ENCODE measurements at places on chromosomes 1 and 21.

GRCh38 chr1:243236604-243237252 lies 18.4 kb downstream of the CEP170 start:
- DNase-seq, result no peak

- DNase-seq, result peak; percentile 14
Measured at GRCh38 chr1:177065430-177065829, 99.1 kb downstream of the ASTN1 start.

DNA sequence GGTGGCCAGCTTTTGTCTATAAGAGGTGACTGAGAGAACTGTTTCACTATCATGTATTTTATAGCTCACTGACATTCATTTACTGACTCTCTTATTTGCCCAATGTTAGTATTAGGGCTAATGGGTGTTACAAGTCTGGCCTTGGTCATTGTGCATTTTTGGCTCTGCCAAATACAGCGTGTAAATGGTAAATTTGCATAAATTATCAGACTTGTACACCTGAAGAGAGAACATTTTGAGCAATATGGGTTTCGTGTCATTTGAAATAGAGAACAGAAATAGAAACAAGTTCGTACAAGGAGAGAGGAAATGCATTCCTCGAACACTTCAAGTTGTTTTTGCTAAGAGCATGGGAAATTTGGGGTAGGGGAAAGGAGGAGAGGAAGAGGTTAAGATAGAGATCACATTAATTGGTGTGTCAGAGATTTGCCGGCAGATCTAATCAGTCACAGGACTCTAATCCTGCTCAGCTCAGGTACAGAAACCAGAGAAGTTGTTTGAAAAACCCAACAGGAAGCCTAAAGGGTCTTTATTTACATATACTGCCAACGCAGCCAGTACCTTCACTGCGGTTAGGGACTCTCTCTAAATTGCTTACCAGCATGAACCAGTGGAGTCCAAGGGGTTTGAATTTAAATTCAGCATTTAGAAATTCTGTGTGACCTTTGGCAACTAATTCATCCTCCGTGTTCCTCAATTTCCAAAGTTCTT lies 261.5 kb downstream of the GPATCH2 start:
- DNase-seq, result peak; percentile 36

DNA sequence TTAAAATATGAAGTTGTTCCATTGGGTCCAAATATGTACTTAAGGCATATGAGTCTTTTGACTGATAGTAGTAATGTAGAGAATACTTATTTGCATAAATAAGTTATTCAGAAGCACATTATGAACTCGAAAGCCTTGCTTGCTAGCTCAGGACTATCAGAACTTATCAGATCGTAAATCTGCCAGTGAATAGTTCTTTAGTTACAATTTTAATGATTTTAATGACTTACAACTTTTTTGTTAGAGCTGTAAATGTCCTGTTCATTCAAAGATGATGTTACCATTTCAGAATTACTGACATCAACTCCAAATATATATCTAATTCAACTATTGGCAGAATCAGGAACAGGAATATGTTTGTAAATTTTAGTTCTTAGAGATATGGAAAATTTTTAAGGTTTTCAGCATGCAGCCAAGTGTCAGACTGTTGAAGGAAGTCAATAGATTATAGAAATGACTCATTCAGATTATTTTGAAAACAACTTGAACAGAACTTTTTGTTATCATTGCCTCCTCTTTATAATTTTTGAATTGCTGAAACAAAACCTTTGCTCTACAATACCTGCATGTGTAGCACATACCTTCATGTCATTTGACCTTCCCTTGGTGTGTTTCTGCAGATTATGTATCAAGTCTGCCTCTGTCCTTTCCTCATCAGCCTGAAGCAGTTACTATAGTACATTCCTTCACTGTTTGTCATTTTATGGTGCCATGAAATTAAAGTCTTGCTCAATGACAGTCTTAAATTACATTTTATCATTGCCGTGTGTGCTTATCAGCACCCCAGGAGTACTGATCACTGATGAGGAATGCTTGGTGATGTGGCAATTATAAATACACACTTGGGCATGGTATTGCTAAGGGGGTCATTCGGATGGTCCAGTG lies 44.9 kb downstream of the LRRC8D start:
- no peak for DNase-seq

DNA sequence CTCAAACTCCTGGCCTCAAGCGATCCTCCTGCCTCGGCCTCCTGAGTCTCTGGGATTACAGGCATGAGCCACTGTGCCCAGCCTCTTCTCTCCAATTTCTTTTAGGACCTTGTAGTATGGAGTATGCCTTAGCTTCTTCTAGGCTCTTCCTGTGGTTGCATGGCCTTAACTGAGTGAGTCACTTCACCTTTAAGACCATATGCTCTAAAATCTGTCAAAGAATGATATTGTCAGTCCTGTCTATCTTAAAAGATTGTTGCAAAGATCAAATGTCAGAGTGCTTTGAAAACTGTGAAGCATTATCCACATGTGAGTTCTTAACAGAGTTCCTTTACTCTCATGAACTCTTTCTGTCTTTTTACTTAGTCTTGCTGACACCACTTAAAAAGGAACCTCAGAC lies 37.2 kb downstream of the ATP2B4 start:
- DNase-seq, result no peak

- no peak for DNase-seq
Measured at GRCh38 chr1:42533101-42533863, 70.2 kb downstream of the CCDC30 start.

GRCh38 chr1:107524301-107524700 lies 383.5 kb downstream of the NTNG1 start:
- no peak for DNase-seq

DNA sequence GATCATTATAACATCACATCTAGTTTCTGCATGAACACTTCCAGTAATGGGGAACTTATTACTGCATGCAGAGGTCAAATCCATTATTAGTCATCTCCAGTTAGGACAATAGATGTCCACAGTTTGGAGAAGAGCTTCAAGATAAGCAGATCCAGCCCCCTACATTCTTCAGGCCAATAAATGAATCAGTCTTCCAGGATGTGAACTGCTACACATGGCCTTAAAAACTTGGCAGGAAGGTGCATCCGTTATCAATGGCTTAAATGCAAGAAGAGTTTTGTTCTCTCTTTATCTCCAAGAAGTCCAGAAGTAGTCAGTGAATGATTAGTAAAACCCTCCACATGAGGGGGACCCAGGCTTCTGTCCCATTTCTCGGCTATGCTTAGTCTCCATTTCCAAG lies 70.8 kb downstream of the DMRTA2 start:
- no peak for DNase-seq

GRCh38 chr1:5758859-5759578 lies 233.2 kb downstream of the NPHP4 start:
- no peak for DNase-seq

GRCh38 chr1:201766131-201766866 lies 62.7 kb upstream of the IPO9 start:
- DNase-seq, result no peak

GRCh38 chr1:175892686-175893085 lies 149.3 kb upstream of the TNR start:
- DNase-seq, result no peak

- DNase-seq, result no peak
Measured at GRCh38 chr1:77182083-77182482, 37.1 kb downstream of the PIGK start.

- no peak for DNase-seq
Measured at GRCh38 chr1:162633081-162633762, 958 bp downstream of the DDR2 start.

GRCh38 chr1:91707114-91707889 lies 178.6 kb downstream of the TGFBR3 start:
- no peak for DNase-seq

DNA sequence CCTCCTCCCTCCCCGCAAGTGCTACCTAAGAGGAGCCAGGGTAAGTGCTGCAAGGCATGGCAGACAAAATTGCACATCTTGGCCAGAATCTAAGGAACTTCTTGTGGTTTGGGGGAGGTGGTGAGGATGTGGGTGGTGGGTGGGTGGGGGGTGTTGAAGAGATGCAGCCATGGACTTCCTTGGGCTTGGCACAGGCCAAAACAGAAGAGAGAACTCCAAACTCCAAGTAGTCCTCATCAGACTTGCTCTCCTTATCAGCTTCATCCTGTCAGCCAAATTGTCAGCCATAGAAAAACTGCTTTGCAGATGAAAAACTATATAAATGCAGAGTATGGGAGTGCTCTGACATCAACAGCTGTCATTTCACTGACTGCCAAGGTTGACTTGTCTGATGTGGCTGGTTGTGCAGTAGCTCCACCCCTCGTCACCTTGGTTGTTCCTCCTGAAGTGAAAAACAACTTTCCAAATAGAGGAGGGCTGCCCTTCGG lies 7.1 kb downstream of the AMIGO1 start:
- DNase-seq, result no peak

GRCh38 chr1:107139833-107140702 lies 771 bp upstream of the NTNG1 start:
- peak; percentile 39 for DNase-seq

GRCh38 chr1:171290621-171291020 lies 23.4 kb upstream of the FMO4 start:
- DNase-seq, result no peak

DNA sequence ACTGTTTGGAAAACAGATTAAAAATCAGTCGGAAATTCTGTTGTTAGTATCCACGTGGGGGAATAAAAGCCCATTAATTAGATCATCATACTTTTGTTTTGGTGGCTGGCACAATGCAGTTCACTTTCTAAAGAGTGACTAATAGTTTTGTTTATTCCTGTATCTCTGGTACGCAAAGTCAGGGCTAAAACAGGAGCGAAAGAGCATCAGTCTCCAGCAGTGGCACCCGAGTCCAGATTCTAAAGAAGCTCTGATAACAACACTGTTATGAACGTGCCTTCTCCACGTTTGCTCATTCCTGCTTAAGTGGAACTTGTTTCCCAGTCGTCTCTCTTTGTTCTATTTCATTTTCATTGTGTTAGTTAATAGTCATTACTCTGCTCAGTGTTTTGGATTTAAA lies 69.6 kb downstream of the HSPA13 start:
- no peak for DNase-seq

GRCh38 chr1:58256546-58256945 lies 290.0 kb downstream of the OMA1 start:
- no peak for DNase-seq

DNA sequence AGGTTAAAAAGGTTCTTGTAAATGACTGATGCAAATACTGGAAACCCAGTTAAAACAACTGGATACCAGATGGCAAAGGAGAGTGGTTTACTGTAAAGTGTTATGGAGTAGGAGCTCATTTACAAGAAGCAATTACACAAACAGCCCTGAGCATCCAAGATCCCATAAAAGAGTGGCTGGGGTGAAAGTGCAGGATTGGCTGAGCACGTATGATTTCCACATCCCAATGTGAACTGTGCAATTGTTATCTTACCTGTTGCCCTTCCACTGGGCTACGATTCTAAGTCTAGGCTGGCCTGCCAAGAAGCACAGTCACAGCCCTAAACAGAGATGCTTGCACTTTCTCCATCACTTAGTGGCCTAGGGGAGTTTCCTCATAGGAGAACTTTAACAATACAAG lies 277.6 kb upstream of the RUNX1 start:
- DNase-seq, result no peak

DNA sequence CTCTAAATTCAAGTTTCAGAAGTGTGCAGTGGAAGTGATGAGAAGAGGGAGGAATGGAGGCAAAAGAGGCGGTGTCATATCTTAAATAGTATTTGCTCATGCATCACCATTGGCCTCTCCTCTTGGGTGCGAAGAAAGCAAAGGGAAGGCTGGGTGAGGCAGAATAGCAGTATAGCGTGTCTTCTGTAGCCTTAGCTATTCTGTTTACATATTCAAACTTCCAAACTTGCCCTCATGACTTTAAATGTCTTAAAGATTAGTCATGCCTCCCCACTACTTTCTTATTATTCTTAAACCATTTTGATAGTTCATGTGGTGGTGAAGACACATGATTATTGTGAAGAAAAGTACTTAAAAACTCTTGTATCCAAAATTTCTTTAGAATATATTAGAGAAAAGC lies 104.6 kb upstream of the TENT5C start:
- DNase-seq, result no peak
